ENCODE measurements at places on chromosomes 16 and 17.

GRCh38 chr16:525123-525519 is 2.4 kb upstream of the CAPN15 start:
- DNase-seq: no peak

DNA sequence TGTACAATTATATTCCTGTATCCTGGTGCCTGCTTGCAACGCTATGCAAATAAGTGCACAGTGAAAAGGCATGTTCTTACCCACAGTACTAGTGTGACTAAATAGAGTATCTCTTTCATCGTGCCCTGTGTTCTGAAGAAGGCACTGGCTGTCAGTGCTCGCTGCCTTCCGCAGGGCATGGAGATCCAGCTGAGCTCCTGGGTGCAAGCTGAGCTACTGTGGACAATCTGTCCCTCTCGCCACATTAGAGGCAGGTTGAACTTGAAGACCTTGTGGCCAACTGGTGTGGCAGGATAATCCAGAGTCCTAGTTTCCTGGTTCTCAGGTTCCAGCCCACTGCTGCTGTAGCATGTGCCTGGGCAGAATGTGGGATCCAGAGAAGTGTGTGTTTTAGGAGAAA is 1.9 kb upstream of the ST6GALNAC1 start:
- DNase-seq: no peak

- no peak for DNase-seq
These were observed 17.2 kb downstream of the CD300LB start for GRCh38 chr17:74513987-74514631.

- DNase-seq: no peak
These were observed 10.1 kb downstream of the TBC1D26 start for GRCh38 chr17:15742051-15742795.

GRCh38 chr17:37829592-37830123 is 84.8 kb upstream of the HNF1B start:
- no peak for DNase-seq

DNA sequence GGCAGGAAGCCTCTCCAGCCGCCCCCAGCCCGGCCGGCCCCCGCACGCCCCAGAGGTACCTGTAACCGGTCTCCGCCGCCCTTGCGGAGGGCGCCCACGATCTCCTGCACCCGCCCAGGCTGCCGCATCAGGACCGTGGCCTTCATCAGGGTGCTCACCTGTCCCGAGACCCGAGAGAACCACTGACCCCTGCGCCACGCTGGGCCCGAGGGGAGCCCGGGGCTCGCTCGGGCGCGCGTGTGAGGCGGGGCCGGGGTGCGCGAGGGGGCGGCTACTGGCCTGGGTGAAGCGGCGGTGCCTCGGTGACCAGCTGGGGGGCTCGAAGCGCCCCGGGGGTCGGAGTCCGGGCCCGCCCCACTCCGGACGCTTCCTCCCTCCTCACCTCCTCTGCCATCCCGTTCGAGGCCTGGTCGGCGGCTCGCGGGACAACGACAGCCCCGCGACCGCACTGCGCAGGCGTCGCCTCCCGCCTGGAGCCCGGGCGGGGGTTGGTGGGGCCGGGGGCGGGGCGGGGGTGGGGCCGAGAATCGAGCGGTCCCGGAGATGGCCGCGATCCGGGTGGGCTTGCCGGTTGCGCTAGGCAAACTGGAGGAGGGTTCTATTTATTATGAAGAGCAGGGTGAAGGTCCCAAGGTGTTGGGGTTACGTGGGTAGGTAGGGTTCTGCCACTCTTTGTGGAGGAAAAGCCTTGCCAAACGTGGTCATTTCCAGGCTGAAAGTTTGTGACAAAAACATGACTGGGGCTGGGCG is at the start of gene NT5C3B:
Gene NT5C3B (minus strand): TSS at position 433 of the 750 bp plus-strand sequence. CDS start 39 bp downstream, at position 394.
- DNase-seq: no peak

GRCh38 chr17:75645889-75646637 is 12.8 kb downstream of the SMIM5 start:
- DNase-seq: peak; percentile 90
